SJSA1 (cell line): ENCODE measurements at places on chromosomes 2 and 18. TPM values are rescaled to one million over a fixed set of nuclear protein-coding genes. Genes with fewer than 3 reads are reported as not detected.

DNA sequence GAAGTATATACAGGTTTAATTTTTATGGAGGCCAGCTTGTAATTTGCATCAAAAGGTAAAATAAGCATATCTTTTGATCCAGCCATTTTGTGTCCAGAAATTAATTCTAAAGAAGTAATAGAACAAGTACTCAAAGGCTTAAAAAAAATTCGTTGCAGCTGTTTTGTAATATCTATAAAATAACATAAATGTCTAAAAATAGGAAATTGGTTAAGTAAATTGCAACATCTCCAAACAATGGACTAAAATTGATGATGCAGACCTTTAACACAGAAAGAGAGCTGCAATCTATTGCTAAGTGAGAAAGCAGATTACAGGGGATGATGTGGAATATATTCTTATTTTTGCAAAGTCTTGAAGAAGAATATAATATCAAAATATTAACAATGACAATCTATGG is 19.4 kb downstream of the AAK1 start:
- DNase-seq, result no peak

- DNase-seq, result no peak
These were observed 47.2 kb downstream of the VAPA start for GRCh38 chr18:9961041-9961440.

GRCh38 chr2:30503695-30504052 is 56.6 kb downstream of the LCLAT1 start:
- DNase-seq, result no peak

DNA sequence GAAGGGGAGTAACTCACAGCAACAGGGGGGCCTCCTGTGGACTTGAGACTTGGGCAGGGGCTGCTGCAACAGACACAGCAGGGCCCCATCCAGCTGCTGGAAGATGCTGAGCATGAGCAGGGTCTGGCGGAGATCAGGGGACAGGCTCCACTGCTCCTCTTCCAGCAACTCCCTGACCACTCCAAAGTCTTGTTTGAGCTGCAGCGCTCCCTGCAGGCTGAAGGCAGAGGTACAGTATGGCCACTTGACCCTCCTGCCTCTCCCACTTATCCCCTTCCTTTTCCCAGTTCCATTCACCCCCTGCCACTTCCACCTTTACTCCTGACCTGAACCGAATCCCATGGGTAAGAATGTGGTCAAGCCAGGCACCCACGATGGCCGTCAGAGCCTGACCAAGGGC is 2.4 kb upstream of the MRPL53 start:
- no peak for DNase-seq

- DNase-seq, result no peak
These were observed 25.7 kb downstream of the MGAT4A start for GRCh38 chr2:98705333-98705617.

GRCh38 chr2:121697108-121697631 is 39.5 kb downstream of the NIFK start:
- no peak for DNase-seq

DNA sequence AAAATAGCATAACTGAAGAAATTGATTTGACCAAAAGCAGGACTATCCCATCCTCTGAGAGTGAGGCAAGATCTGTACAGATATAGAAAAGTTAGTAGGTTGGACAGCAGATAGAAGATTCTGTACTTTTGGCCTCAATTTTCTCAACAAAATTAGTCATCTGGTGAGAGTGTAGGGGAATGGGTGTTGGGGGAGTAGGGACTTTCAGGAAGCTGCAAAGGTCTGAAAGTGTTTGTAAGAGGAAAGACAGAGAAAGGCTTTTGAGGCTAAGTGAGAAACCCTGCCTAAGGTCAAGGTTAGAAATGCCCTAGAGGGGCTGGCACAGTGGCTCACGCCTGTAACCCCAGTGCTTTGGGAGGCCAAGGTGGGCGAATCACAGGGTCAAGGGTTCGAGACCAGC is 40.3 kb downstream of the DAPL1 start:
- DNase-seq, result no peak

DNA sequence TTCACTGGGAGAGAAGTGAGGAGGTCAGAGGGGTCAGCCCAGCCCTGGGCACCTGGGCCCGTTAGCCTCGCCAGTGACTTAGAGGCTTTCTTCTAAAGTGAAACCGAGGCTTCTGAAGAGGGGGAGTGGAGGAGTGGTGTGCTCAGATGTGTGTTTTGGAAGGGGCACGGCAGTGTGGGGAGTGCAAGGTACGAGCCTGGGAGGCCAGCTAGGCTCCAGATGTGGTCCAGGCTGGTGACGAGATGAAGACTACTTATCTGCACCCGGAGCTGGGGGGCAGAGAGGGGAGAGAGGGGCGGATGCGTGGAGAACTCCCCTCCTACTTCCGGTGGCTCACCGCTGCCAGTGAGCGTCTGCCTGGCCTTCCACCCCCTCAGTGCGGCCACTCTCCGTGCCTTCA is 371.3 kb upstream of the HS6ST1 start:
- DNase-seq, result no peak

- DNase-seq, result peak; percentile 96
These were observed at the start of gene TMEM17 for GRCh38 chr2:62505750-62506420. Gene TMEM17, minus strand, starts transcription at chr2:62506195. Its CDS starts 66 bp downstream, at chr2:62506129.

DNA sequence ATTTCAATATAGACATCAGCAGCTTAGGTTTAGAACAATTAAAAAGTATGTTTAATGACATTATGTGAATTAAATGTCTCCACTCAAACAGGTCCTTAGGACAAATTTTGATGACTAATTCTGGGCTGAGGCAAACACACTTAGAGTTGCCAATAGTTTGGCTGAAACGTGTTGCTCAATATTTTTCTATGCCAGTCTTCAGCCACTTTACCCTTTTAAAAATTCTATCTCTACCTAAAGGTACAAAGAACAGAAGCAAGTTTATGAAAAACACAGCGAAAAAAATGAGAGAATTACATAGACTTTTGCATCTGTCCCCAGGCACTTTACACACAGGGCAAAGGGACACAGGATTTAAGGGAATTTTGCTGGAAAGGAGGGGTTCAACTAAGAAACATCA is 4.5 kb downstream of the IDH1 start:
- no peak for DNase-seq

DNA sequence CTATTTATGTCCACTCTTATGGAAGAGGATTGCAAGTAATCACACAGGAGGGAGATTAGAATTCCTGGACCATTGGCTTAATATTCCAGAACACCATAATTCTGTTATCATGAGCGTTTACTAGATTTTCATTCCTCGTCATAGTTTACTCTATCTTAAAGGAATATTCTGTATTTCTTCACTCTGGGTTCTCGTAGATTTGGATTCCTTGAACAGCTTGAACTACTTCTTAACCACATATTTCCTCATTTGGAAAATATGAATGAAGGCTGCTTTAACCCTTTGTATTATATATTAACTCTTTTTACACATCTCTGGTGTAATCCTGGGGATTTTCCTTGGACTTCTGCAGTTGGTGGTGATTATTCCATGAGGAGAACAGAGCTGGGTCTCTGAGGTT is 46.3 kb upstream of the CCBE1 start:
- no peak for DNase-seq

- DNase-seq, result no peak
These were observed 248.3 kb upstream of the KYNU start for GRCh38 chr2:142629193-142629592.

- DNase-seq, result no peak
These were observed 241.0 kb downstream of the TNS1 start for GRCh38 chr2:217761645-217762277.

GRCh38 chr2:136239079-136239685 is 121.2 kb upstream of the CXCR4 start:
- DNase-seq, result no peak

GRCh38 chr2:159285929-159286708 is at the start of gene WDSUB1:
Gene WDSUB1, minus strand, starts transcription at chr2:159286703. Its CDS starts 3,634 bp downstream, at chr2:159283069.
- peak; percentile 66 for DNase-seq

- no peak for DNase-seq
These were observed 16.5 kb downstream of the SDC1 start for GRCh38 chr2:20208476-20208859.

DNA sequence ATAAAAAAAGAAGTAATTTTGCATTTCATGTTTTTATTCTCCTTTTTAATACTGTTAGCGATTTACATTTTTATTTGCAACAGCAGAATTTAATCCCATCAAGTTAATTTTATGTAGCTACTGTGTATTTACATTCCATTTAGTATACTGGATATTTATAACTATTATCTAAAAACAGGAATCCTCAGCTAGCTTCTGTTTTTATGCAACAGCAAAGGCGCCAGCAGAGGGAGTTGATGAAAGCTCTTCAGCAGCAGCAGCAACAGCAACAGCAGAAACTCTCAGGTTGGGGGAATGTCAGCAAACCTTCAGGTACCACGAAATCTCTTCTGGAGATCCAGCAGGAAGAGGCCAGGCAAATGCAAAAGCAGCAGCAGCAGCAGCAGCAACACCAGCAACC is 26.2 kb upstream of the SNORC start:
- DNase-seq, result no peak

GRCh38 chr2:7785700-7786099 is 868.5 kb downstream of the RNF144A start:
- DNase-seq, result no peak

- no peak for DNase-seq
These were observed 24.1 kb downstream of the GLI2 start for GRCh38 chr2:120759543-120760331.

DNA sequence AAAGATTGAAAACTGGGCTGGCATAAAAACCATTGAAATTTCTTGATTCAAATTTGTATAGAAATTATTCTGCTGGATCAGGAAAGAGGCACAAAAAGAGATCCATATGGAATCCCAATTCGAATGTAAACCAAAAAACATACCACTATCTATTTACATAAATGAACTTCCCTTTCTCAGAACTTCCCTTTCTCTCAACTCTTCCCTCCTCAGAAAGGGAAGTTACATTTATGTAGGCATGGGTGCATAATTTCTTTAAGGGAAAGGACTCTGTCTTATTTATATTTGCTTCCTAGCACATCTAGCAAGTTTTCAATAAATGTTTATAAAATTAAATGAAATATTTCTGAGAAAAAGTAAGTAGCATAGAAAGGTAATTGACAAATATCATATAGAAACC is 398.1 kb upstream of the ATP5MC3 start:
- no peak for DNase-seq

- DNase-seq, result no peak
These were observed 165.4 kb downstream of the KCNE4 start for GRCh38 chr2:223217373-223217772.

DNA sequence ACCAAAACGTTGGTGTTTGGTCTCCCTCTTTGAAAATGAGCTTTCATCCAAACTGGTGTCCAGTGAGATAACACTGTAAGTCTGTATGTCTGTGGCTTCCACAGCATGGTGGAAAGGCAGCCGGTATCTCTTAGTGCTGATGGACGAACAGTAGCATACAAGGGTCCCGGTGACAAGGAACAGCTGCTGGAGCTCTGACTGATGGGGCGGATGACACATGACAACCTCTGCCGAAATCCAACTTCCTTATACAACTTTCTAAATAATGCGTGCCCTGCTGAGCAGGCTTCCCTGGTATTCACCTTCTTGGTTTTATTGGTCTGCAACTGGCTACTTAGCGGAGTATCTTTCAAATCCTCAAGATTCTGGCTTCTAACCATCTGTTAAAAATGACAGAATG is 216.2 kb downstream of the SRBD1 start:
- no peak for DNase-seq

- DNase-seq, result no peak
These were observed 65.2 kb downstream of the NEDD4L start for GRCh38 chr18:58109256-58109655.

DNA sequence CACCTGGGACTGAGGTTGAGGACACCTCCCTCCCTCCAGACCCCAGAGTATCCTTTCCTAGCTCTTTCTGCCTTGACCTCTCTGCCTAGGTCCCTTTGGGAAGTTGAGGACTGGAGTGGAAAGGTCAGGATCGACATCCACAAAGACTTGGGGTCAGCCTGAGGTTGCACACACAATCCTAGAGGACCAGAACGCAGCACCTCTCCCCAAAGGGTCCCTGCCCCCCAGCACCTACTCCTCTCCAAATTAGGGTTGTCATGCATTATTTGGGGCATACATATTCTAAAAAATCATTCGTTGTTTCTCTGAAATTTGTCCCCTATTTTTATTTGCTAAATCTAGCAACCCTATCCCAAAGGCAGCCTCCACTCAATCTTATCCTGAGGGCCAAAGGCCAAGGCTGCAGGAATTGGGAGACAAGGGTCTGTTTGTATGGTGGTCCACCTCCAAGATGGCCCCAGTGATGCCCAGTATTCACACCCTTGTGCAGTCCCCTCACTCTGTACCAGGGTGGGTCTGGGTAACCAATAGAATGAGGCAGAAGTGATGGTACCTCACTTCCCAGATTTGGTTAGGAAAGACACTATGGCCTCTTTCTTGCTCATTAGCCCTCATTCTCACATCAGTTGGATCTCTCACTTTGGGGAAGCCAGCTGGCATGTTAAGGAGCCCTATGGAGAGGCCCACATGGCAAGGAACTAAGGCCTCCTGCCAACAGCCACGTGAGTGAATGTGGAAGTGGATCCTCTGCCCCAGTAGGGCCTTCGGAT is 3.5 kb upstream of the CHRNG start:
- no peak for DNase-seq

DNA sequence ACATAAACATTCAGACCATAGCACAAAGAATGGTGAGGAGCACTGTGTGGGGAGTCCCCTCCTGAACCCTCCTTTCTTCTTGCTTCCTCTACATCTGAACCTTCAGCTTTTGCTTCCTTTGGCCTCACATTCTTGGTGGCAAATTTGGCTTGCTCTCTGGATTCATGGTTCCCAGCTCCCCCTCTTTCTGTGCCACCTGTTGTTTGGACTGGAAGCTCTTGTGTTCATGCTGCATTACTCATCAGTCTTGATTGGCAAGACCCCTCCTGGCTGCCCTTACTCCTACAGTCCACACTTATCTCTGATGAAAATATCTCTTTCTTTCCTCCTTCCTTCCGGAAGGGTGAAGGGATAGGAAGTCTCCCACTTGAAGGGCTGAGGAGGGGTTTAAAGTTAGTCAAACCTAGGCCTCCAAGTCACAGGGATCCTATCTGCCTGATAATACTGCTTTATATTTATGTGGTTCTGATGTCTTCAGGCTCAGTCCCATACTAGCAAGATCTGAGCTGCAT is 70.0 kb downstream of the MYO3B start:
- no peak for DNase-seq

- DNase-seq, result no peak
These were observed 85.9 kb downstream of the FEZ2 start for GRCh38 chr2:36511858-36512603.

Gene CD207
- not detected in 2 replicates for total RNA-seq

Gene RTP5
- not detected in 2 replicates for total RNA-seq

Gene DYSF
- total RNA-seq, result 12.1 and 17.2 TPM in 2 replicates

Gene RTTN
- total RNA-seq, result 26.3 and 30.5 TPM in 2 replicates

Gene DNER
- 0.05 TPM in 1 of 2 replicates, not detected in the other for total RNA-seq

Gene NCKAP5
- total RNA-seq, result 1.2 and 2.5 TPM in 2 replicates

Gene CDKL4
- 0.34 and 0.85 TPM in 2 replicates for total RNA-seq

Gene CCDC141
- not detected in 2 replicates for total RNA-seq

Gene LYG2
- total RNA-seq, result not detected in 2 replicates

Gene SMCHD1
- total RNA-seq, result 60.2 and 84.4 TPM in 2 replicates

Gene DBI
- total RNA-seq, result 98.6 and 173 TPM in 2 replicates

Gene COL5A2
- total RNA-seq, result 917 and 1,030 TPM in 2 replicates
